ENCODE measurements at places on chromosomes 2 and 18.

DNA sequence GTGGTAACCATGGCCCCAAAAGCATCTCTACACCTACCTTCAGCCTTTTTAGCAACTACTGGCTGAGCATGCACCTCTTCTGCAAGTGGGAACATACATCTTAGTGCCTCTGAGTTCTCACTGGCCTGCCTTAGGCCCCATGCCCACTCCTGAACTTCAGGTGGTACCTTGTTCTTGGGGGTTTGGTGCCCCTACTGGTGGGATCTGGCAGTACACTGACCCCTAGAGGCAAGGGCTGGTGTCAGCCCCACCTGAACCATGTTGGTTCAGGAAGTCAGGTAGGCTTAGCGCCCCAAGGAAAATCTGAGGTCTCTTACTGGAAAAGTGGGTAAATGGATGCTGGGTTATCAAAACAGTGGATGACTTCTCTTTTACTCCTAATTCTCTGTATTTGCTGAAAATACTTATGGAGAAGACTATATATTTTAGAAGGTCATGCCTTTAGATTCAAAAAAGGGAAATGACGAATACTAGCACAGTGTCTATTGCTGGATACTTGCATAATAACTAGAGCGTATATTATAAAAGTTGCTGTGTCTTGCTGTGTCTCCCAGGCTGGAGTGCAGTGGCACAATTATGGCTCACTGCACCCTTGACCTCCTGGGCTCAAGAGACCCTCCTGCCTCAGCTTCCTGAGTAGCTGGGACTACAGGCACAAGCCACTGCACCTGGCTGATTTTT, 84.6 kb downstream of the RAB31 start:
- DNase-seq, result no peak

DNA sequence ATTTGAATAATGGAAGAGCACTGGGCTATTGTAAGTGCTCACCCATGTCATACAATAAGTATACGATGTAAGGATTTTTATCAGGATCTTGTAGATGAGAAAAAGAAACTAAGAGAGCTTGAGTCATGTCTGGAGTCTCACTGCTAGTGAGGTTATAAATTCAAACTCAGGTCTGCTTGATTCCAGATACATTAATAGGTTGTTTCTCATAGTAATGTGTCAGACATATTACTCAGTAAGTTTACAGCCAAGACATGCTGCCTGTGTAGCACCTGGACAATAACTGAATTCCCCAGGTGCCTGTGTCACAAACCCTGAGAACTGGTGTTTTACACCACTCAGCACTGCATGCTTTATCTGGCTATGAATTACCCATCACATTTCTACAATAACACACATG, 216.9 kb upstream of the LRP1B start:
- DNase-seq, result no peak

DNA sequence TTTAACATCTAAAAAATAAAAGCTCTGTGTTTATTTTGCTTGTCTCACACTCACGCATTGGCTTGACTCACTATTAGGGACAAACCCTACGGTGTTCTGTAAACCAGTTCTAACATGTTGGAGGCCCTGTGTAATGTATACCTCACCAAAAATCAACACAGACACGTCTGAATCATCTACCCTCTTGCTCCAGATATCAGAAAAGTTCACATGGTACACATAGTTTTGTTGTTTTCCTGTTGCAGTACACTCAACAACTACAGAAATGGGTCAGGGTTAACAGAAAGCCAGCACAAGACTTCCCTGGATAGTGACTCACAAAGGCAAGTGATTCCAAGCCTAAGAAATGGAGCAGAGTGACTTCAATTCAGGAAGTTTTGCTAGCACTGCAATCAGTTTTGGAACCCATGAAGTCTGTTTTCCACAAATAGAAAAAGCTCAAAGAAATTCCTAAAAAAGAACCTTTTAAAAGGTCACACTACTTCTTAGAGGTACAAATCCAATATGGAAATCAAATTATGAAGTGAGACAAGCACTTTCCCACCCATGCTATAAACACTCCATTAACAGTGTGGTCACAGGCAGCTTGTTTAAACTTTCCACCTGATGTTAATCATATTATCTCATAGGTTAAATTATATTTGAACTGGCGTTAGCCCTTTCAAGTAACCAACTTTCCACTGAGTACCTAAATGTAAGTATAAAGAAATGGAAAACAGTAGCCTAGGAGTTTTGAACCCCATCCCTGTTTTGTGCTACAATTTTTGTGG, 87.4 kb downstream of the GAREM1 start:
- DNase-seq, result peak; percentile 62

GRCh38 chr2:55118643-55119083, 68.4 kb upstream of the RTN4 start:
- no peak for DNase-seq

GRCh38 chr2:12807907-12808810, 91.4 kb downstream of the TRIB2 start:
- DNase-seq, result no peak

DNA sequence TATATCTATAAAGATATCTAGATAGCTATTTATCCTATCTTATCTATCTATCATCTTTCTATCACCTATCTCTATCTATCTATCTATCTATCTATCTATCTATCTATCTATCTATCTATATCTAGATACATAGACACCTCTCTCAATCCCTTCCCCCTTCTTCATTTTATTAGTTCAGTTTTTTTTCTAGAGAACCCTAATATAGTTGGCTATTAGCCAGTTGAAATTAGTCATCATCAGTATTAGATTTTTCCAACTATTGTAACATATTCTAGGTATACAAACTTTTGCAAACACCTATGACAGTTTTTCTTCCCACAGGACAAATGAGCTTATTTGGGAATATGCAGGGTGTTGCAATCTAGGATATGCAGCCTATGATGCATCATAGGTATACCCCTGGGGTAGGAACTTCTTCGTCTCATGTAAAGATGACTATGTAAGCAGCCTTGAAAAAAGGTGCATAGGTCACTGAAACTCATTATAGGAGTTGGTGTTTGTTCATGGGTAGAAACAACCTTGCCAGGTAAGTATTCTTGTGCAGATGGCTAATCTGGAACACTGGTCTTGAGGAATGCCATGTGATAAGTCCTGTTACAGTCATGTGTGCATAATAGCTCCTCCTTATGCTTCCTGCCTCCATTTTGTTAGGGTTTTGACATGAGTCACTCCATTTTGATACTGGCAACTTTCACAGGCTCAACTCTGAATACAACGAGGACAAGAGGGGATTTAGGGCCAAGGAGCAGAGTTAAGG, 160.7 kb upstream of the ZSWIM2 start:
- DNase-seq, result no peak

DNA sequence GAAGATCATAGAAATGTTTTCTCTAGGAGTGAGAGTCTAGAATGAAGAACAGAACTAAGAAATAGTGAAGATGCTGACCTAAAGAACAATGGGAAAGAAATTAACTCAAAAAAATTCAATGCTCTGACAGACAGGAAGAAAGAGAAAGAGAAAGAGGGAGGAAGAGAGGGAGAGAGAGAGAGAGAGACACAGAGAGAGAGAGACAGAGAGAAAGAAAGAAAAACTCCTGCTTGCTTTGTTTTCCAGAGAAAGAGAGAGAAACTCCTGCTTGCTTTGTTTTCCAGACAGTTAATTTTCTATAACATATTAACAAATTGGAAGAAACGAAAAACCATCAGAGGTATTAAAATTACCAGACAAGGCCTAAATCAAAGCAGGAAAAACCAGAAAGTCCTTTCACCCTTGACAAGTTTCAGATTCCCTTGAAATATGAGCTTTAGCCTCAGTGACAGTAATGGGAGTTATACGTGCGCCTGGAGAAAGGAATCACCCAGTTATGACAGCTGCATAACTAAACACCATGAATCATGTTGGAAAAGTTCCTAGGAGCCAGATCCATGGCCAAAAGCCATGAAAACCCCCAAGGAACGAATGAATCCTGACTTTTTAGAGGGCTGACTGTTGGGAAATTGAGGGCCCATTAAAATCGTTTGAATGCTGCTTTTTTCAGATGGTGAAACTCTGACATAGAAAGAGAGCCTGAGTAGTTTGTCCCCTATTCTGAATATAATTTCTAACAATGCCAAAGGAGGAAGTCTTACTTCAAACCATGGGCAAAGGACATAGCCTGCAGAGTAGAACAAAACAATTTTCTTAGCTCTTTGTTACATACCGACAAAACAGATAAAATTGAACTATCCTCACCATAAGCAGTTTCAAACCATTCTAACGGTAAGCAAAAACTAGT, 228.6 kb upstream of the CHST9 start:
- peak; percentile 8 for DNase-seq

- no peak for DNase-seq
These were observed 946.5 kb upstream of the FAM98A start for GRCh38 chr2:34545486-34546136.

DNA sequence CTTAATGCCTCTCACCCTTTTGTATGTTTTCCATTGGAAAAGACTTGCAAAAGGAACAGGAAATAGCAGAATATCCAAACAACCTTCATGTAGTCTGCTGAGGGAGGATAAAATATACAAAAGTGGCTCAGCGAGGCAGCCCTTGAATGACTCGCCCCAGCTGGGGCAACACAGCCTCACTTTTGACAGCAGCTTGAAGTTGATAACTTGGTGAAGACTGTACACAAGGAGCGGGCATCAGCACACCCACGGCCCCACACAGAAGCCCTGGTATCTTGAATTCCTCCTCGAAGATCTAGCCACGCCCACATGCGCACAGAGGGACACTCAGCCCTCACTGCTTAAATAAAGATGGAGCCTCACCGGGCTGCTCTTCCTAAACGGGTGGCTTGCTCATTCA, 161.0 kb downstream of the IRS1 start:
- DNase-seq, result no peak

DNA sequence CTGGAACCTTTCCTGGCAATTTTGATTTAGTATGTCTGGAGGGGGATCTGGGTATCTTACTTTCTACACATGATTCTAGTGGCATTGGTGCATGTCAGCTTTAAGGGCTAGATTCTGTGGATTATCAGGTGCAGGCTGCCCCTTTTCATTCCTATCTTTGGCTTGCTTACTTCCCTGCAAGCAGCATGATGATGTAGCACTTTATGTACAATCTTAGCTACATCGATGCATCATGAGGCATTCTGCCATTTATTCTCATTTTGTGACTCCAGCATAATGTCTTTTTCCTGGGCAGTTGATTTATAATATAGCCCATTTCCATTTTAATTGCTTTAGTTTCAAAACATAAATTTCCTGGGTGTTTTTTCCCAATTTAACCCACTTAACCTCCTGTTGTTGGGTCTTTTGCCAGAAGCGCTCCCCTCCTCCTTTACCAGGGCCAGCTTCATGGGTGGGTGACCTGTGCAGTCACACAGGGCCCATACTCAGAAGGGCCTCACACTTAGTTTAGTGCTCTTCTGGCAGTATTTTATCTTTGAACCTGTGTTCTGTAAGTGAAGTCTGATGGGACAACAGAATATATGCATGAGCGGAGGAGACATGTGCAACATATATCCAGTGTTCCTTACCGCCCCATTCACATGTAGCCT, 36.0 kb downstream of the TPGS2 start:
- DNase-seq, result no peak

- peak; percentile 6 for DNase-seq
These were observed 224.6 kb downstream of the EPHA4 start for GRCh38 chr2:221347471-221347870.

DNA sequence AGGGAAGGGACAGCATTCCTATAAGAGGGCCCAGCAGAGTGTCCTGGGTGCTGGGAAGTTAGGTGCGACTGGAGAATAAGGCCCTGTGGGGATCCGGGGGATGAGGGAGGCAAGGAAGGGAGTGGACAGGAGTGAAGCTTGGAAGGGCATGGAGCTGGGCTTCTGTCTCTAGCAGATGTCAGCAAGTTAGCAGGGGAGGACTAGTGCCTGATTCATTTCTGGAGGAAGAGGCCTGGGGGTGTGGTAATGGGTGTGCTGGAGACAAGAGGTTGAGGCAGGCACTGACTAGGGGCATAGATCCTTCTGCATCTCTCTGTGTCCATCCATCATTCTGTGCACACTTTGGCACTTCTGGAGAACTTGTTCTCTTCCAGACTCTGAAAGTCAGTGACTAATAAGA, 134.7 kb downstream of the ACOXL start:
- no peak for DNase-seq

- no peak for DNase-seq
These were observed 73.2 kb downstream of the DOCK10 start for GRCh38 chr2:224969095-224969494.

DNA sequence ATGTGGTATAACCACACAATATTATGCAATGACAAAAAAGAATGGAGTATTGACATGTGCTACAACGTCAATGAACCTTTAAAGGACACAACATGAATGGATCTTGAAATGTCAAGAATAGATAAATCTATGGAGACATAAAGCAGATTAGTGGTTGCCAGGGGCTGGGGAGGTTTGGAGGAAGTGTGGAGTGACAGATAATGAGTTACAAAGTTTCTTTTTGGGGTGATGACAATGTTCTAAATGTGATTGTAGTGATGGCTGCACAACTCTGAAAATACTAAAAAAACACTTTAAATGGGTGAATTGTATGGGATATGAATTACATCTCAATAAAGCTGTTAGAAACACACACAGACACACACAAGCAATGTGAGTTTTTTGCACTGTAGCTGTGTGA, 37.4 kb upstream of the C1D start:
- DNase-seq, result no peak

DNA sequence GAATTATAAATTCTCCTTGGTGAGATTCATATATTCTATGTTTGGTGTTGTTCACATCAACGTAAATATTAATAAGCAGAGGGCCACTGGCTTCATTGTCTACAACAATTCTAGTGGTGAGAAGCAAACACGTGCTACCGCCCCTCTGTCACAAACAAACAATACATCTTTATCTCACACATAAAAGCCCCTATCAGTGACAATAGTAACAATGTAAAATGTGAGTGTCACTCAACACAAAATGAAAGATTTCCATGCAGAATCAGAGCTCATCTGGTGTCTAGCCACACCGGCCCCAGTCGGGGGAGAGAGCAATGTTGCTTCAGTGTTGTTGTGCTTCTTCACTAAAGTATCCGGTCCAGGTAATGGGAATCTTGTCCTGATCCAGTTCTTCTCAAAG, 932.6 kb downstream of the SOCS6 start:
- DNase-seq, result no peak

- no peak for DNase-seq
These were observed 668 bp upstream of the ANKRD12 start for GRCh38 chr18:9135912-9136314.

GRCh38 chr2:215594766-215595165, 158.9 kb upstream of the FN1 start:
- DNase-seq, result no peak

- DNase-seq, result no peak
These were observed 77.0 kb downstream of the PRKCE start for GRCh38 chr2:45728458-45728942.

- no peak for DNase-seq
These were observed 14.6 kb downstream of the FARSB start for GRCh38 chr2:222641336-222641735.

DNA sequence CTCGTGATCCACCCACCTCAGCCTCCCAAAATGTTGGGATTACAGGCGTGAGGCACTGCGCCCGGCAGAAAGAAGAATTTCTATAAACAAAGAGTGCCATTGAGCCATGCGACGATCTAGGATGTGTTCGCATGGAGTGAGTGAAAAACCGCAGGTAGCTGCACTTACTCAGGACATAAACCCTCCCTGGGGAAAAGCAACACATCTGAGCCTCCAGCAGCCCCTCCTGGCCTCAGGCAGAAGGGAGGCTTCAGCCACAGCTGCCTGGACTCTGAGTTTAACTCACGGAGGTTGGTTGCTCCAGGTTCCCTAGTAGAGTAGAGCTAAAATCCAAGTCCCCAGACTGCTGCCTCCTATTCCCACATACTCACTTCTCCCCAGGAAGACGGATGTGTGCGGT, 11.3 kb upstream of the STK25 start:
- no peak for DNase-seq

GRCh38 chr2:209913786-209914345, 88.6 kb upstream of the RPE start:
- no peak for DNase-seq
